ENCODE measurements at places on chromosomes 7 and 10. TPM values are rescaled to one million over a fixed set of nuclear protein-coding genes. Genes with fewer than 3 reads are reported as not detected.

Gene ERCC6
- total RNA-seq: 9.4 TPM

DNA sequence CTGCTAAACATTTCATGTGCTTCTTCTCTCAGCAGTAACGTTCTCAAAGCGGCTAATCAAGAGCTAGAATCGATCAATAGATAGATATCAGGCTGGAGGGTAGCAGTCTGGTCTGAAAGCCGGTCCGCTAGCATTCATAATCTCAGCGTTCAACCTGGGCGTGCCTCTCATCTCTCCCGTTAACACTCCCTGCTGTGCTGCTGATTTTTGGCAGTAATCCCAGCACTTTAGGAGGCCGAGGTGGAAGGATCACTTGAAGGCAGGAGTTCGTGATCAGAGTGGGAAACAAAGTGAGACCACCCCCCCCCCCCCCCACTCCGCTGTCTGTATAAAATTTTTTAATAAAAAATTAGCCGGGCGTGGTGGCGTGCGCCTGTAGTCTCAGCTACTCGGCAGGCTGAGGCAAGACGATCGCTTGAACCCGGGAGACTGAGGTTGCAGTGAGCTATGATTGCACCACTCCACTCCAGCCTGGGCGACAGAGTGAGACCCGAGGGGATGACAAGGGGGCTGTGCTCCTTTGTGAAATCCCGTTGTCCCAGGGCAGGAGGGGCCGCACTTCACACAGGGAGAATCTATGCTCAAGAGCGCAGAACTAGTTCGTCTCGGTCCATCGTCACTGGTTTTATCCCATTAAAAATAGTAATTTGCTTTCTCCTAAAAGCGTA lies 624 bp upstream of the CEP55 start:
- DNase-seq: no peak

DNA sequence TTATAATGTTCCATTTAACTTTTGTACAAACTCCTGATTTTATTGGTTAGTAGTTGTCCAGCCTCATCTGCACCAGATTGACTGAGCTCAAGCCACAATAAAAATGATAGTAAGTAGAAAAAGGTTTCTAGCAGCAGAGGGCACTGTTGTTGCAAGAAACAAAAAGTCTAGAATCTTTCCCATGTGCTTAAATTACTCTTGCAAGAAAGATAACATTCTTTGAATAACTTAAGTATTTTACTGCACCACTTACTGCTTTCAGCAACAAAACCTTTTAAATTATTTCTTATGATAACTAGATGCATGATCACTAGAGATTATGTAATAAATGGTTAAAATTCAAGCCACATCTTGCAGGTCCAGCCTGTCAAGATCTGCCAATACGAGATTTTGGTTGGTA lies 27.0 kb downstream of the LMOD2 start:
- no peak for DNase-seq

DNA sequence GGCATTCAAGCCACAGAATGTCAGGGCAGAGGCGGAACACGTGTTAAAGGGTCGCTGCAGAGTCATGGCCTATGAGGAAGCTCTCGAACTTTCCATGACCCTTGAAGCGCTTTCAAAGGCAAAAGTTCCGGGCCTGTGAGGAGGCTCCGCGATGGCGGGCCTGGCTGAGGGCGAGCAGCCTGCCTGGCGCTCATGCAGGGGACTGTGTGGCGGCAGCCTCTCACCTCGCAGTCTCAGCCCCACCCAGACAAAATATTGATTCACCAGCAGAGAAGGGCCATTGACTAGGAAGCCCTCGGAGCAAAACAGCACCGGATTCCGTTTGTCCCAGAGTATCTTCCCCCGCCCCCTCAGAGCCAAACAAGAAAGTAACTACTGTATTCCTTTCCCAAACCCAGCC lies 12.8 kb upstream of the CNNM1 start:
- DNase-seq: no peak

Gene NPTX2
- total RNA-seq: 22.4 TPM

Gene UBE2D4
- 20.1 TPM for total RNA-seq

DNA sequence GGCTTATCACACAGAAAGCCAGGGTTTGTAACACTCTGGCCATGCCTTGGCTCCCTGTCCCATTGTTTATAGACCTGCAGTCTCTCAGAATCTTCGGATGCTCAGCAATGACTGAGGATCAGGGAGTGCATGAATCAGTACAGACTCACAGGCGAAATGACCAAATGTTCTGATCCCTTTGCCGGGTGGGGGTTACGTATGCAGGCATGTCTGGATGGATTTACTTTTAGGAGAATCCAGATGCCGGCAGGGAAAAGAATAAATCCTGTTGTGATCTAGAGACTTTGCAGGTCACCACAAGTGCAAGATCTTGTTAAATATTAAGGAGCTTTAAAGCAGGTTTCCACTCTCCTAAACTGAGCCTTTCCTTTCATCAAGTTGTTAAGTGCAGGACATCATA lies 149.5 kb downstream of the SFMBT2 start:
- no peak for DNase-seq

- DNase-seq: no peak
These were observed 819 bp downstream of the TMED4 start for GRCh38 chr7:44580945-44581878.

DNA sequence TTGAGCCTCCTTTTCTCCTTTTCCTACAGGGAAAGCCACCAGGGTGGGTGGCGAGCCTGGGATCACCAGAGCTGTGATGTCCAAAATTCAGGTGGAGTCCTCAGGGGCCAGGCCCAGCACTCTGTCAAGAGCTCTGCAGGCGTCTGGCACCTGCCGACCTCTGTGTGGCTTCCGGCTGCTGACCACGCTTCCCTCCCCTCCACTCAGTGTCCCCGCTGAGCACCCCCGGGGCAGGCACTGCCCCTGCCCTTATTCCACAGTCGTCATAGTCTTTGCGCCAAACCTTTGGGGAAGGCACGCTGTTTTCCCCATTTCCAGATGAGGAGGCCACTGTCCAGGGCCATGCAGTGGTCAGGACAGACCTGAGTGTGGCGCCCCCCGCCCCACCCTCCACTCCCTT lies 7.5 kb downstream of the MTG1 start:
- no peak for DNase-seq

Gene SHH
- total RNA-seq: not detected

DNA sequence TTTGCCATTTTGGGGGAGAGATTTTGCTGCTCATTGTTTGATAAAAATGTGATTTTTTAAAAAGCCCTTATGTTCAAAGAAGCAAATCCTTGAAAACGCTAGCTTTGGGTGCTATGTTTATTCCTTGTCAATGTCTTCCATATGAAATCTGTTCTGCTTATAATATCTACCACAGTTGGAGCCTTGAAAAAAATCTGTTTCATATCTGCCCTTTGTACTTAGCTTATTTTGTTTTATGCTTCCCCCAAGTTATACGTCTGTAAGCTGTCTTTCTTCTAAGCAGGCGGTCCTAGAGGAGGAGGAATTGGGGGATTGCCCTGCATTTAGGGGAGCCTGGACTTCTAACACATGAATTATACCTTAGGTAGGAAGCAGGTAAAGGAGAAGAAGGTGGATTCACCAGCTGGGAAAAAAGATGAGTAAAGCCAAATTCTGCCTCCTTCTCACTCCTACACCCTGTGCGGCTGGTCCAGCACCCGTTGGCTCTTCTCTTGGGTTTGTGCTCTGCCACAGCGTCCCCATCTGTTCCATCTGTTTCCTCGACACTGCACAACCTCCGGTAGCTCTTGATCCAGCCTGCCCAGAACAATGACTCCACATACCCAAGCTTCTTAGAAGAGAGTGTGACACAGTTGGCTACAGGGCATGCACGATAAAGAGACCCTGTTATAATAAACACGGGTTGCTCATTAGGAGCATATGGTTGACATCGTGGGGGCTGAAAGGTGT lies 31.9 kb upstream of the NEUROD6 start:
- DNase-seq: no peak

GRCh38 chr10:114208351-114208750 lies 29.2 kb downstream of the TDRD1 start:
- no peak for DNase-seq

DNA sequence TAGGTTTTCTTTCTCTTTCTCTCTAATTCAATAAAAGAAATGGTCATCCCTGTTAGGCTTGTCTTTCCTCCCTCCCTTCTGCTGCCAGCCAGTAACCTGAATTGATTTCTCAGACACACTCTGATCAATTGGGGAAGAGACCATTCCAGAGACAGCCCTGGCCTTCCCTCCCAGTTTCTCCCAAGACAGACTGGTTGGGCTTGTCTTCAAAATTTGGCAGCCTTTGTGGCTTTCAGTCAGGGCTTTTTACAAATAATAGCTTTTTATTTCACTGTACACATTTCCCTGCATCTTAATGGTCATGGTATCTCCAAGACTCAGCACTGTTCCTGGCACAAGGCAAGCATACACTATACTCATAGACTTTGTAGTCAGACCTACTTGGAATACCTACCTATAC lies 33.9 kb downstream of the BCAP29 start:
- DNase-seq: no peak

DNA sequence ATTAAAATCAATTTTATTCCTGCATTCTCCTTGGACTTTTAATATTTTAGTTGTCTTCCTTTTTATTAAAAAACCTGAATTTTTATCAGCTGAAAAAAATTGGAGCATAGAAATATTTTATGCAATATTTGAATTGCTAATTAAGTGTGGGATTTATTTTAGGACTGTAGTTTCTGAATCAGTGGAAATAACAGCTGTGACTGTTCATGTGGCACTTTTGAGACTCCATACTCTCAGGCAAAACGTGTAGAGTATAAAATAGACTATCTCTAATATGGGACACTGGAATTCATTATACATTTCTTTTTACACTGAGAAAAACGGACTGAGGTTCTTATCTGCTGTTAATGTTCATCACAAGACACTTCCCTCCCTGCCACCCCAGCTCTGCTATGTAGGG lies 558.3 kb upstream of the TPK1 start:
- no peak for DNase-seq

- no peak for DNase-seq
These were observed 13.0 kb upstream of the ANTXRL start for GRCh38 chr10:46273506-46274477.

DNA sequence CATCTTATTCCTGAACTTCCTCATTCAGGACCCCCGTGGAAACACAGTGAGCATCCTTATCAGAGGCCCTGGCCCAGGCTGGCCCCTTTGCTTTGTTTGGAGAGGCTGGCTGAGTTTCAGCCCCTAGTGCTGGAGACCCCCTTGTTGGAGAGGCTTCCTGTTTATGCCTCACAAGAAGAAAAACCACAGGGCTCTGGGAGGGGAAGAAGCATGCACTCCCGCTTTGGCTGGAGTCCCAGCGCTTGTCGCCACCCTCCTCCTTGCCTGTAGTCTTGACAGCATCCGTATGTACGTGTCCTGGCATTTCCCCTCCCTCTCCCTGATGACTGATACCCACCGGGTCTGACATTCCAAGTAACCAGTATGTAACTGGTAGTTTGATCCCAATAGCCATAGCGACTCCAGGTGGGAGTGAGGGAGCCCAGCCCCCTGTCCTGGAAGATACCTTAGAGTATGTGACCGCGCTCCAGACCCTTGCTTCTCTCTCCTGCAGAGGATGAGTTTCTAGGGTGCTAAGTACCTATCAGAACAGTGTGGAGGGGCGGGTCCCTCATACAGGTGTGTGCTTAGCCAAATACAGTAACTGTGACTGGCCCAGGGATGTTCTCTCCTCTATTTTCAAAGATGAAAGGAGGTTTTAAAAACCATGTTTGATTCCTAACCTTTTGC lies 6.9 kb upstream of the ATP6V0E2 start:
- DNase-seq: no peak

Gene TCF7L2
- 17.6 TPM for total RNA-seq

Gene TEX47
- not detected for total RNA-seq

DNA sequence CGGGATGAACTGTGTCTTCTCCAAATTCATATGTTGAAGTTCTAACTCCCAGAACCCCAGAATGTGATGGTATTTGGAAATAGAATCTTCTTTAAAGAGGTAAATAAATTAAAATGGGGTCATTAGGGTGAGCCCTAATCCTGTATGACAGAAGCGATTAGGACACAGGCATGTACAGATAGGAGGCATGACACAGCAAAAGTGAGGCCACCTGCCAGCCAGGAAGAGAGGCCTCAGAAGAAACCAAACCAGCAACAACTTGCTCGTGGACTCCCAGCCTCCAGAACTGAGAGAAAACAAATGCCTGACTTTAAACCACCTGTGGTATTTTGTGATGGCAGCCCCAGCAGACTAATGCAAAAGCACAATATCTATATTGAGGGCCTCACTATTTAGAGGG lies 214.3 kb downstream of the NEBL start:
- DNase-seq: no peak

- DNase-seq: no peak
These were observed 13.1 kb upstream of the TMEM213 start for GRCh38 chr7:138784692-138785091.

DNA sequence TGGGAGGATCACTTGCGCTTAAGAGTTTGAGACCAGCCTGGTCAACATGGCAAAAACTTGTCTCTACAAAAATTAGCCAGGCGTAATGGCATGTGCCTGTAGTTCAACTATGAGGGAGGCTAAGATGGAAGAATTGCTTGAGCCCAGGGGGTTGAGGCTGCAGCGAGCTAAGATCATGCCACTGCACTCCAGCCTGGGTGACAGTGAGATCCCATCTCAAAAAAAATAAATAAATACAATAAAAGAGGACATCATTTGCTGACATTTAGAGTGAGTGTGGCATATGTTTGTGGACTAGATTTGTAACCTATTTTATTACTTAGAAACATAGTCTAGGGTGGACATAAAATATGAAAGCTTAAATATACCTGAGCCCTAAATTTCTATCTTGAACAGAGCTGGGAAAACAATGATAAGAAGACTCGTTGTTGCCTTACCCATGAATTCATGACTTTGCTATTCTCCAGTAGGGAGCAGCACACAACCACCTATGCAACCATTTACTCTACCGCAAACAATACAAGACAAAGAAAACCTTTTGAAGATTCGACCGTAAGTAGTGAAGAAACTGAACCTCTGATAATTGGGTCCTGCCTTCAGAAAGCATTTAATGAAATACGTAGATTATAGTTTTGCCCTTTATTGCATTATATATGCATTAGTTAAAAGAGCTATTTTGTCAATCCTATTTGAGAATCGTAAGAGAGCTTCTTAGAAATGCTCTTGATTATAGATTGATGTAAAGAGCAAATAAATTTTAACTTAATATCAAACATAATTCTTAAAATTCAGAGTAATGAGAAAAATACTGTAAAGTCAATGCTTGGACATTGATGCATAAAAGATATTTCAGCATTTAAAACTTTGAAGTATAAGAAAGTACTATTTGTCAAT lies 83.5 kb downstream of the GNAT3 start:
- DNase-seq: no peak

- no peak for DNase-seq
These were observed 288.1 kb upstream of the PRKCQ start for GRCh38 chr10:6868036-6868725.

GRCh38 chr10:111278266-111278665 lies 201.4 kb downstream of the ADRA2A start:
- DNase-seq: no peak

Gene NKX1-2
- not detected for total RNA-seq

- no peak for DNase-seq
These were observed 55.7 kb upstream of the CDK1 start for GRCh38 chr10:60722623-60723022.

DNA sequence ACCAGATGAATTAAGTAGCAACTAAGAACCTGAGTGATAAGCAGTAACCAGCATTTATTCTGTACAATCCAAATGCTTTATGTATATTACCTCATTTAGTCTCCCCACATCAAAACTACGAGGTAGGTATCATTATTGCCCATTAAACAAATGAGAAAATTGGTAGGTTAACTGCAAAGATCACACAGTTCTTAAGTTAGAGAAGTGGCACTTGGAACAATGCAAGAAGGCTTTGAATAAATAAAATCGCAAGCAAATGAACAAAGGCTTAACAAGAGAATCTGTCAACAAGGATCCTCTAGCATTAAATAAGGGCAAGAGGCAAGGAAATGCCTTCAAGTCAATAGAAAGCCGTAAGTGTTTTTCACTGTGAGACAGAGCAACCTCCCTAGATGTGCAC lies 70.2 kb downstream of the USP6NL start:
- DNase-seq: no peak

Gene PNLIPRP3
- not detected for total RNA-seq

All from esophagus muscularis mucosa (tissue), 4 donors.